ENCODE measurements at places on chromosomes 3 and 15. TPM values are rescaled to one million over a fixed set of nuclear protein-coding genes. Genes with fewer than 3 reads are reported as not detected.

The CHDH gene
- total RNA-seq = 0.26 TPM

The PP2D1 gene
- not detected for total RNA-seq

The PRSS50 gene
- total RNA-seq = not detected

DNA sequence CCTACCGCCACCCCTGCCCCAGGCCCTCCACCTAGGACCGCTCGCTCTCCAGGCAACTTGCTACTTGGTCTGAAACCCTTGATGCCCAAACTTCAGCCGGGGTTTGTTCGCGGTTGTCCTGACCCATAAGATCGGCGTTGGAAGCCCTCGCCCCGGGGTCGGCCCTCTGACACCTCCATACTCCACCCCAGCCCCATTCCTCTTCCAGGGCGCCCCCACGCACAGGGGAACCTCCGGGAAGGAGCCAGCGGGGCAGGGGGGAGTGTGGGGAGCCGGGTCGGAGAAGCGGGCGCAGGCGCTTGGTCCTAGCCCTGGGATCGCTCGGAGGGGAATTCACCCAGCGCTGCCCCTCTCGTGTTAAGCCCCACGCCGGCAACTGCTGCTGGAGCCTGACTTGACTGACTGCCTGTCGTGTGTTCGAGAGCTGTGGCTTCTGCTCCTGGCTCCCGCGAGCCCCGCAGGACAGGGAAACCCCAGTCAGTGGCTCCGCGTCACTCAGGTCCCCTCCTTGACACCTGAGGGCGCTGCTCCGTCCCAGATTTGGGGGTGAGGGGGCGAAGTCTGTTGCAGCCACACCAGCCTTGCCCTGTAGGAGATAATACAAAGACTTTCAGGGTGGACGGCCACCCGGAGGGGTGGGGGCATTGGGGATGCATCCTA, 675 bp downstream of the RYR3 start:
- no peak for DNase-seq

- DNase-seq = no peak
Observed at GRCh38 chr15:62976301-62976881, 66.2 kb upstream of the TPM1 start.

DNA sequence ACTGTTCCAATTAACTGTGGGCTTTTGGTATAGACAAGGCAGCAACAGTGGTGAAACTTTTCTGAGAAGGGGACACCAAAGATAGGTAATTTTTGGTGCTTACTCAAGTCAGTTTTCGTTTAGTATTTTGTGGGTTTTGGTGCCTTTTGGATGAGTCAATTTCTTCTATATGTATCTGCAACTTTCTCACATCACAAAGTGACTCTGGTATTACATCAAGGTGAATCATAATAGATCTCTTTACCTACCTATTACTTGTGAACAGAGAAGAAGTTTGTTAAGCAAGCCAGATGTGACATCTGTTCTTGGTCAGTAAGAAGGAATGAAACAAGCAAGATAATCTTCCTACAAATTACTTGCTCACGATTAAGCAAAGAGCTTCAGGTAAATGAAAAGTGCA, 732.4 kb upstream of the DPPA4 start:
- no peak for DNase-seq

DNA sequence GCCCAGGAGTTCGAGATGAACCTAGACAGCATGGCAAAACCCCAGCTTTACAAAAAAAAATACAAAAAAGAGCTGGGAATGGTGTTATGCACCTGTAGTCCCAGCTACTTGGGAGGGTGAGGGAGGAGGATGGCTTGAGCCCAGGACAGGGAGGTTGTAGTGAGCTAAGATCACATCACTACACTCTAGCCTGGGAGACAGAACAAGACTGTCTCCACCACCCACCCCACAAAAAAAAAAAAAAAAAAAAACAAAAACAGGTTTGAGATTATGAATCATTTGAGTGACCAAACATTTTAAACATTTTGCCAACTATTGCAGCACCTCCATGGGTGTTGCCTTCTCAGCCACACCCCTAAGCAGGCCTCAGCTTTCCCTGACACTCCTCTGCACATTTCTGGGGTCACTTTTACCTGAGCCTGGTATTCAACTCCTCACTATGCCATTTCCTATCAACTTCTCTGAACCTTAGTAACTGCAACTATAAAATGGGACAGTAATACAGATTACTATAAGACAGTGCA, 41.8 kb downstream of the IL5RA start:
- no peak for DNase-seq

DNA sequence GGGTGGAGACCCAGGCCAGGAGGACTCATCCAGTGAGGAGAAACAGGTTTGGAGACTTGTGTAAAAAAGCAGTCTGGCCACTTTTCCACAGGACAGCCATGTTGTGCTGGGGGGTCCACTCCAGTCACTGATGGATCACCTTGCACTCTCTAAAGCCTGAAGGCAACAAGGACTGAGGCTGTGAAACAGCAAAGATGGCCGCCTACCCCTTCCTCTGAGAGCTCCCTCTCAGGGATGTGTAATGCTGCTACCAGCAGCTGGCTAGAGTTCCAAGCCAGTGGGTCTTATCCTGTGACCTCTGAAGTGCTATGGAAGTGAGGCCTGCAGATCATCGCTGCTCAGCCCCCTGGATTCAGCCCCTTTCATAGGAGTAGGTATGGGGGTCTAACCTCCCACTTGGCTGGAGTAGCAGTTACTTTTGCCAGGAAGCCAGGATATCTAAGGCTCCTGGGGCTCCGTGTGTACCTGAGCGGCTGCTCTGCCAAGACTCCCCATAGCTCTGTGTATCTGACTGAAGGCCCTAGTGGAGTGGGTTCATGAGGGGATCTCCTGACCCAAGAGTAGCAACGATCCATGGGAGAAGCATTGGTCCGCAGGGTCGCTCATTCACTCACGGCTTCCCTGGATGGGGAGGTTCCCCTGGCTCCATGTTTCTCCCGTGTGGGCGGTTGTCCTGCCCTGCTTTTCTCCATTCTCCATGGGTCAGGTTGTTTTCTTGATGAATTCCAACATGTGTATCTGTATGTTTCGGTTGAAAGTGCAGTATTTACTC, 69.9 kb upstream of the TNFSF10 start:
- no peak for DNase-seq

DNA sequence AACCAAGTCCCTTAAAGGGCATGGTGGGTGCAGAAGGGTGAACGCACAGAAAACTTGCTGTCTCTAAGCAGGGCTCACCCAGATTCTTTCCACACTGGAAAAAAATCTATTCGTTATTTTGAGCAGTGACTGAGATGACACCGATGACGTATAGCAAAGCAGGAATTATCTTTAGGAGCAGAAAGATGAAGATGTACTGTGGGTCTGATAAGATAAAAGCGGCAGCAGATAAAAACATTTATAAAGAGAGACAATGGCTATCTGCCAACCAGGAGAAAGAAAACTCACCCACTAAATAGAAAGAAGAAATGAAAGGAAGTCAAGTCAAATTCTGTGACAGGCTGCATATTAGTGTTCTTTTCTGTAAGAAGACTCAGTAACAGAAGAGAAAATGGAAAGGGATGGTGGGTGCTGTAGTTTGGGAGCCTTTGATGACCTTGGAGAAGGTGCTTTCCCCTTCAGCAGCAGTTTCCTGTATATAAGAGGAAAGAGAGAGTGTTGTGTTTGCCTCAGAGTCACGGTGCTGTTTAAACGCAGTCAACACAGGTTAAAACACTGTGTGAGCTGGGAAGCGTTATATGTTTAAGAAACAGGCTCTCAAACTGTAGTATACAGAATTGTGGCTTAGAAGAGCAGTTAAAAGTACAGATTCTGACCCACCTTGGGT, 111.6 kb downstream of the AQP9 start:
- peak; percentile 11 for DNase-seq

DNA sequence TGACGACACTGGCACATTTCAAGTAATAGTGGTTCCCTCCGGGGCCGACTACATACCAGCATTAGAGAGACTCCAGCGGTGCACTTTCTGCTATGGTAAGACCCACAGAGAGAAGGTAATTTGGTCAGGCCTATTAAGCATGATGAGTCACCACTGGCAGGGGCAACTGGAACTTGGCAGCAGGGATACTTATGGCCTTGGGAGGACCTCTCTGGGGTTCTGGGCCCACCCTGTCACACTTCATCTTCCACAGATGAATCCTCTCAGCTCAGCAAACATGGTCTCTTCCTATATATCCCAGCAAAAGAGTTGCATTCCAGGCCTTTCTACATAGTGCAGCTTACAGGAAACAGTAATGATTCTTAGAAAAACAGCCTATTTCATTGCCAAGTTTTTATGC, 88.0 kb downstream of the PIK3R4 start:
- peak; percentile 57 for DNase-seq
